ENCODE measurements at places on chromosomes 6 and 20.
A peak's percentile ranks its signal among the peaks of the same experiment; 100 is the strongest.

DNA sequence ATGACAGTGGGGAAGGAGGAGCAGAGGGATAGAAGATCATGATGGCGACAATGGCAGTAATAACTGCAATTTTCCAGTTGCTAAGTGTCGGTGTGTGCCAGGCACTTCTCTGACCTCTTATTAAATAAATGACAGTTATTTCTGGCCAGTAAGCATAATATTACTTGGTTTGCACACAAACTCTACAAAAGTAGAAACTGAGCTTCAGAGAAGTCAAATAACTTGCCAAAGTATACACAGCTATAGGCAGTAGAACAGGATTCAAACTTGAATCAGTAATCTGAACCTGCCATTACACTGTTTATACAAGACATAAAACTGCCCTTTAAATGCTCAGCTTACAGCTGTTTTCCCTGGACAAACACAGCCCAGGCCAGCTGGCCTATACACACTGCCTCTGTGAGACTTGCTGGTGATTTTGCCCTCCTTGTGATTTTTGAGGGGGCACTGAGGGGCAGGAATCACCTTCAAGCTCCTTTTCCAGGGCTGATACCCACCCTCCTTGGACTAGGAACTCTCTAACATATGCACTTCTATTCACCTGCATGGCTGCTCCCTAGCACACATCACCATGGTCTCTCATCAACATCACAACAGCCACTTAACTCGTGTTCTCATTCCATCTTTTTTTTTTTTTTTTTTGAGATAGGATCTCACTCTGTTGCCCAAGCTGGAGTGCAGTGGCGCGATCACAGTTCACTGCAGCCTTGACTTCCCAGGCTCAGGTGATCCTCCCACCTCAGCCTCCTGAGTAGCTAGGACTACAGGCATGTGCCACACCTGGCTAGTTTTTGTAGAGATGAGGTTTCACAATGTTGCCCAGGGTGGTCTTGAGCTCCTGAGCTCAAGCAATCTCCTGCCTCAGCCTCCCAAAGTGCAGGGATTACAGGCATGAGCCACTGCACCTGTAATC lies 63.6 kb downstream of the SLC23A2 start:
- DNase-seq = peak; percentile 50

DNA sequence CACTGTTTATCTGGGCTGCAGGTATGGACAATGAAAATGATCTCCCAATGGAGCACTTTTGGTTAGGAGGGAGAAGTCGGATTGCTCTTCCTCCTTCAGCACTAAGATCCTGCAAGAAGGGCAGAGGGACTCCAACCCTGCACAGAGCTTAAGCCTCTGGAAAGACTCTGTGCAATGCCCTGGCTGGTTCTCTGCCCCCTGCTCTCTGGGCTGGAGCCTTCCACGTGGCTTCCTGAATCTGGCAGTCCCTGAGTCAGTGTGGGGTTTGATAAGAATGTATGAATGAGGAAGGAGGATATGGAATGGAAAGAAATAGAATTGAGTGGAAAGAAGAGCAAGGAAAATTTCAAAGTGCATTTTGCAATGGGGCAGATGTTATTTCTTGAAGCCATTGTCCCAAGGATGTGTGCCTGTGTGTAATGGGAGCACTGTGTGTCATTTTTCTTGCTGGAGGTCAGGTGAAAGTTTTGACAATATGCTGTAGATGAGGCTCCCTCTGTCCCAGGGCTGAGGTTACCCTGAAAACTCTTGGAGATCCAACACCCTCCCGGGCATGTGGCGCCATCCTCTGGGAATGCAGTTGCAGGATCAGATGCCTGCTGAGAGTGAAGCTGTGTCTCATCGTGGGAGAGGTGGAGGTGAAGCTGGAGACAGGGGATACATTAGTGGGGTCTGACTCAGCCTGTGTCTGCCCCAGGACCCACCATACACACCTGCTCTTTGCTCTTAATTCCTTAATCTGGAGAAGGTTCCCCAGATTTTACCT lies 16.3 kb upstream of the CST9L start:
- no peak for DNase-seq

DNA sequence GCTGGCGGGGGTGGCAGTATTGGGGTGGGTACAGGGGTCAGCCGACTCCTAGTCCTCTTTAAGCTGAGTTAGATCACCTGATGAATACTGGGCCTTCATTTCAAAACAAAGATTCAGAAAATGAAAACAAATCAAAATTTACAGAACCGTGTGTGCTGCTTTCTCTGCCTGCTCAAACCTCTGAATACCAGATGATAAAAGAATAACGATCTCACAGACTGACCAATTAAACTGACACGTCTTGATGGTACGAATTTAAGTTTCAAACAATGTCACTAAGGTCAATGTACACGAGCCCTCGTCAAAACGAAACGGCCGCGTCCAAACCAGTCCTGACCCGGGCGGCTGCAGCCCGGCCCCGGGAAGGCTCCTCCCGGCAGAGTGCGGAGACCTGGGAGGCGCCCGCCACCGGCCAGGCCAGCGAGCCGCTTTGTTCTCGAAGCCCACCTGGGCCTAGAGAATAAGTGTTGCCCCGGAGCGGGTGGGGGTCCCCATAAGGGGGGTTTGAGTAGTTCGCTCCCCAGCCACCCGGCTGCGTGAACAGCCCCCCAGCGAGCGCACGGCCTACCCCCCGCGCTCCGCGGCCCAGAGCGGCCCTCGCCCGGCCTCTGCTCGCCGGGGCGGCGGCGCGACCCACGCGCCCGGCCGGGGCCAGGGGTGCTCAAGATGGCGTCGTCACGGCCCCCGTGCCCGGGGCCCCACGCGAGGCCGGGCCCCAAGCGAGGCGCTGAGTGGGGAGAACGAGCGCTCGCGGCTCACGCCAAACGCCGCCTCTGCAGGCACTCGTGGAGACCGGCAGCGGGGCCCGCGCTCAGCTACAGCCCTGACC lies 728 bp downstream of the PSMA7 start:
- DNase-seq = no peak

- DNase-seq = no peak
Measured at GRCh38 chr6:45002390-45003105, 325.6 kb upstream of the RUNX2 start.

DNA sequence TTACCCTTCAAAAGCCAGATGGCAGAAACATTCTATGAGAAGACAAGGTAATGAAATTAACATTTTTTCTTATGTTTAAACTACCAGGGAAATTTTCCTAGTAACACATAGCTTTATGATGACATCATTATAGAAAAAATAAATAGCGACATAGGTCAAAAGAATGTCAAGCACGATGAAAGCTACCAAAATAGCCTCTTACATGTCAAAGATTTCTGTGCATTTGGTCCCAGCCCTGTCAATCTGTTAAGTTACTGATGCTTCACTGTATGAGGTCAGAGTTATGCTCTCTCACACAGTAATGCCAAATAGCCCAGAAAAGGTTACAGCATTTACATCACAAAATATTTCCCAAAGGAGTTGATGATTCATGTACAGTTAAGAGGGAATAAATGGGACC lies 199.8 kb upstream of the DEFB112 start:
- no peak for DNase-seq
